ENCODE measurements at places on chromosomes 12 and 14. TPM values are rescaled to one million over a fixed set of nuclear protein-coding genes. Genes with fewer than 3 reads are reported as not detected.

The BEGAIN gene
- total RNA-seq, result not detected

GRCh38 chr14:78142998-78143397 lies 27.2 kb upstream of the NRXN3 start:
- peak; percentile 6 for DNase-seq

DNA sequence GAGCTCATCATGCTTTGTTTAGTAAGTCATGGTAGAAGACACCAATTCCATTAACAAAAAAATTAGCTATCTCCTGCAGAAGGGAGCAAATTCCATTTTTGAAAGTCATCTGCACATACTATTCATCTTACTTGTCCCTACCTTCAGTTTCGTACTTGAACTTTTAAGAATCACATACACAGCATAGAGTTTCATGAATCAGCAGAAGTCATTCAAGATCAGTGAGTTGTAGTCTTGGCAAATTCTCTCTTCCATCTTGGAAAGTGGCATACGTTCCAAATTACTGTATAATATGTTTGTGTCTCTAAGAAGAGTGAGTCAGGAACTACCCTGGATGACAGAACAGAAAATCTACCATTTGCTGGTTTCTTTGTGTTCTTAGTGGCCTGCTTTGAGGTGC lies 14.1 kb downstream of the VRK1 start:
- no peak for DNase-seq

DNA sequence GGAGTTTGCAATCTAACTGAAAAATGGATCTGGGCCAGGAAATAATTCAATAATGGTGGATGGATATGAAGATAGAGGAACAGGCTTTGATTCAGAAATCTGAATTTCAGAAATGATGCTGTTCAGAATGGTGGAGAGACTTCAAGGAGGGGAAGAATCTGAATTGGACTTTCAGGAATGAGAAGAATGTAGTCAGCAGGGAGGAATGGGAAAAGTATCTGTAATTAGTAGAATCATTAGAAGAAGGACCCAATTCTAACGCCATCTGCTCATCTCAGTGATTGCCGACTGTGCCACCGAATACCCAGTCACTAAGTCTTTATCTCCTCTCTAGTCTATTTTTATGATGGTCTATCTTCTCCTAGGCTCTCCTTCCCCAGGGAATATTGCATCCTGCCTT lies 363.2 kb downstream of the GALC start:
- DNase-seq, result no peak

- DNase-seq, result no peak
Observed at GRCh38 chr14:38567703-38568102, 311.8 kb upstream of the CLEC14A start.

DNA sequence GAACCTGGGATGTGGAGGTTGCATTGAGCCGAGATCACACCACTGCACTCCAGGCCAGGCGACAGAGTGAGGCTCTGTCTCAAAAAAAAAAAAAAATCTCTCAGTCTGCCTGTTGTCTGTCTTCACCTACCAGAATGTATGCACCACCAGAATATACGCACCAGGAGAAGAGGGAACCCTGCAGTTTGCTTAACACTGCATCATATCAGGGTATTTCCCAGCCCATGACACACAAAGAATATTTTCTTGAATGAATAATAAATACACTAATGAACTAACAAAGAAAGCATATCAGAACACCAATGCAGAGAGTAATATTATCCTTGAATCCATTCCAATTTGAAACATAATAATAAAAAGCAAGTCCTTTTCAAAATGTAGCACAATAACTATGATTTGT lies 44.2 kb upstream of the FOXN3 start:
- DNase-seq, result no peak

GRCh38 chr14:46352844-46353243 lies 298.7 kb downstream of the RPL10L start:
- no peak for DNase-seq

- no peak for DNase-seq
Observed at GRCh38 chr12:28278960-28279359, 88.7 kb downstream of the CCDC91 start.

- DNase-seq, result no peak
Observed at GRCh38 chr12:76768576-76768975, 4.7 kb downstream of the ZDHHC17 start.

All from H4 (cell line).